ENCODE measurements at places on chromosomes 12 and 14. TPM values are rescaled to one million over a fixed set of nuclear protein-coding genes. Genes with fewer than 3 reads are reported as not detected.

Gene SLC4A8
- total RNA-seq, result not detected

Gene FAM186B
- total RNA-seq, result not detected

Gene STYX
- total RNA-seq, result 5.2 TPM

Gene TAS2R43
- not detected for total RNA-seq

- no peaks in the 10 kb centered on the region for H3K4me1 ChIP-seq
- DNase-seq, result no peak
- H3K36me3 ChIP-seq, result no peaks in the 10 kb centered on the region
- H3K27ac ChIP-seq, result no peak overlapping the region
These were observed 48.7 kb downstream of the MIPOL1 start for GRCh38 chr14:37246427-37246829.

- no peak overlapping the region for H3K4me3 ChIP-seq
- H3K27me3 ChIP-seq, result no peaks in the 10 kb centered on the region
- DNase-seq, result no peak
- H3K4me1 ChIP-seq, result no peaks in the 10 kb centered on the region
- no peak overlapping the region for H3K27ac ChIP-seq
These were observed 69.3 kb downstream of the EEA1 start for GRCh38 chr12:92859650-92860386.

All from ascending aorta (tissue), 2 donors.